ENCODE measurements at places on chromosomes 3 and 15.
A peak's percentile ranks its signal among the peaks of the same experiment; 100 is the strongest.

GRCh38 chr3:194468086-194468485, 18.7 kb downstream of the ATP13A3 start:
- peak; percentile 53 for DNase-seq

DNA sequence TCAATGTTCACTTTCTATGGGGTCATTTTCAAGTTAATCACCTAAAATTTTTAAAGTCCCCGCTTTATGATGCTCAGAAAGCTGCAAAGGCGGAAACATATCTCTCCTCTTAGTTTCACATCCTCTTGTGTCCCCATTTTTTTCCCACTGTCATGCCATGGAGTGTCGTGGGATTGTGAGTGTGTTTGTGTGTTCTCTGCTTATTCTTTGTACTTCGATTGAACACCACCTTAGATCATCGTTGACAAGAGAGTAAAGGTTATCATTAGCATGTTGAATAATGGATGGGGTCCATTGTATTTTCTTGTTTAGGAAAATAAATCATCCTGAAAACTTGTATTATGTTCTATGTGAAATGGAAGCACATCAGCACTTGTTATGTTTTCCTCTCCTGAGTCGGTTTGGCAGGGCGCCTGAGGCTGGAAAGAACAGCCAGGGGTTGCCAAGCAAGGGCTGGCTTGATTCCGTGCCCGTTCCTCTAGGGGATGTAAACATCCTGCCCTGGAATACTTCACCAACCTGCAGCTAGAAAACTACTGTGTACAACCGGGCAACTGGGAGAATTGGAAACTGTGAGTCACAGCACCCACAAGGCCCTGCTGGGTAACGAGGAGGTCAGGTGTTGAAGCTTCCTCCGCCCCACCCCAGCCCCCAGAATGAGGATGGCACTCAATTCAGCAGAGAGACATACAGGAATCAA, 67.2 kb downstream of the EIF4E3 start:
- DNase-seq: no peak

- DNase-seq: peak; percentile 44
Measured at GRCh38 chr3:16121391-16121790, 53.1 kb upstream of the GALNT15 start.

DNA sequence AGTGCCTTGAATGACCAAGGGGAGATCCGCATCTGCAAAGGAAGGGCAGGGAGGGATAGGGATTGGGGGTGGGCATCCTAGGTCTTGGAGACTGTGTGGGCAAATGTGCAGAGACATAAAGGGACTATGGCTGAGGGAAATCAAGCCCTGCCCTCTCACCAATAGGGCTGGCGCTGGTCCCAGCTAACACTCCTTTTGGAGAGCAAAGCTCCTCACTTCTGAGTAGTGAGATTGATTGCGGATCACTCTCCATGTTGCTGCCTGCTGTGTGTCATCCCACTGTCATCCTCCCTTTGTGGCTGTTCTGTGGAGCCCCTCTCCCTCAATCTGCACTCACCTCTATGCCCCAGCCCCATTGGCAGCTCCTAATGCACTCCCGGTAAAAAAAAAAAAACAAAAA, 2.2 kb upstream of the CELSR3 start:
- no peak for DNase-seq

DNA sequence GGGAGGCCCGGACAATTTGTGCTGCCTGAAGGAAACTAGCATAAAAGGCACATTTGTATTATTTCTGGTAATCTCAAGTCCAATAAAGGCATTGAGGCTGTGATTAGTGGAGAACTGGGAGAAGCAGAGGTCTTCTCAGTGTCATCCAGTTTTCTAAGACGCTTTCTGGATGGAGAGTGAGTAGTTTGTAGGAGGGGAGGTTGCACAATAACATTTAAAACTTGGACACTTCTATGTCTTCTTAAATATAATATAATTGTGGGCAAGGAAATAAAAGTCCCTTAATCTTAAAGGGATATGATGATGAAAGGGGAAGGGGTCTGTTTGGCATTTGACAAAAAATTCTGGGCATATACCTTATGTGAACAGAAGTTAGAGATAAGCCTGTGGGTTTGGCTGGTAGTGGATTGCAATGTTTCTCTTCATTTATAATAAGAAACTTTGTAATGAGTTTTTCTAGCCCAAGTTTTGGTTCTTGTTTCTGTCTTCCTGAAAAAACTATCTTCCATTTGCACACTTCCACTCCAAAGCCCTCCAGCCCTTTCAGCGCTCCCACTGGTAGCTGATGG, 291.6 kb upstream of the TGFBR2 start:
- no peak for DNase-seq

- no peak for DNase-seq
Measured at GRCh38 chr3:197454014-197454413, 101.8 kb downstream of the BDH1 start.

DNA sequence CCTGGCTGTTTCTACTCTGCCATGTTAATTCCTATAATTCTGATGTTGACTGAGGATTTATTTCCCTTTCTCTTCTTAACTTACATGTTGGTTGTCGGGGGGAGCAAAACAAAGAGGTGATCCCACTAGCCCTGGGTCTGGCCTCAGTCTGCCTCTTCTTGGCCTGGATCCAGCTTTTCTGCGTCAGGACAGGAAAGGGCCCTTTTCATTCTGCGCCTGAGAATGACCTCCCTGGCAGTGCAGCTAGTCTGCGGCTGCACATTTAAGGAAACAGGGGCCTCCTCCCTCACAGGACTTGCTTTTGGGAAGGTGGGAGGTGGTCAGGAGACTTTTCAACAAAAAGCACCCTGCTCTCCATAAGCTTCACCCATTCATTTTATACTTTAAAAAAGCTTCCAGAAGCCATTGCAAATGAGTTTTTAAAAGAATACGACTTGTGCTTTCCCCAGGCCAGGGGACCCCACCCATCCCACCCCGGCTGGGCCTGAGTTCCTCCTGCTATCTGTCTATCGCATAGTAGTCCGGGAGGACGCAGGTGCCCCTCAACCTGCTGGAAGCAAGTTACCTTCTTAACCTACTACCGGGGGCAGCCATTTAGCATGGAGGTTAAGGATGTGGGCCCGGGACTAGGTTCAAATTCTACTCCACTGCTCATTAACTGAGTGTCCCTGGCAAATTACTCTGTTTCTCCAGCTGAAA, 21.3 kb upstream of the EHD4 start:
- DNase-seq: no peak

GRCh38 chr3:52403271-52403841, 41.5 kb downstream of the SEMA3G start:
- no peak for DNase-seq

- no peak for DNase-seq
Measured at GRCh38 chr3:19907523-19907922, 26.5 kb downstream of the EFHB start.

GRCh38 chr15:74802862-74803447, 9.7 kb upstream of the LMAN1L start:
- DNase-seq: no peak

DNA sequence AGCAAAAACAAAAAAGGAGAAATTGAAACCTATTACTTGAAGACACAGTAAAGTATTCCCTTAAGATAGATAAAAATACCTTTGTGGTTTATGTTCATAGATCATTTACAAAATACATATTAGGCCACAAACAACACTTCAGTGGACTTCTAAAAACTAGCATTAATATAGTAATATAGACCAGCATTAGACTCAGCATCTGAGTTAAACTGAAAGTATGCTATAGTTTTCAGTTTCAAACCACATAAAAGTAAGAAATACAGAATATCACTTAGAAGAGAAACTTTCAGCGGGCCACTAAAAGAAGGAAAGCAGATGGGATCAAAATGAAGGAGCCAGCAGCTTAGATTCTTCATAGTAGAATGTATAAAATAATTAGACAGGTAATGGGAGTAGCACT, 86.6 kb downstream of the MSL2 start:
- DNase-seq: no peak

DNA sequence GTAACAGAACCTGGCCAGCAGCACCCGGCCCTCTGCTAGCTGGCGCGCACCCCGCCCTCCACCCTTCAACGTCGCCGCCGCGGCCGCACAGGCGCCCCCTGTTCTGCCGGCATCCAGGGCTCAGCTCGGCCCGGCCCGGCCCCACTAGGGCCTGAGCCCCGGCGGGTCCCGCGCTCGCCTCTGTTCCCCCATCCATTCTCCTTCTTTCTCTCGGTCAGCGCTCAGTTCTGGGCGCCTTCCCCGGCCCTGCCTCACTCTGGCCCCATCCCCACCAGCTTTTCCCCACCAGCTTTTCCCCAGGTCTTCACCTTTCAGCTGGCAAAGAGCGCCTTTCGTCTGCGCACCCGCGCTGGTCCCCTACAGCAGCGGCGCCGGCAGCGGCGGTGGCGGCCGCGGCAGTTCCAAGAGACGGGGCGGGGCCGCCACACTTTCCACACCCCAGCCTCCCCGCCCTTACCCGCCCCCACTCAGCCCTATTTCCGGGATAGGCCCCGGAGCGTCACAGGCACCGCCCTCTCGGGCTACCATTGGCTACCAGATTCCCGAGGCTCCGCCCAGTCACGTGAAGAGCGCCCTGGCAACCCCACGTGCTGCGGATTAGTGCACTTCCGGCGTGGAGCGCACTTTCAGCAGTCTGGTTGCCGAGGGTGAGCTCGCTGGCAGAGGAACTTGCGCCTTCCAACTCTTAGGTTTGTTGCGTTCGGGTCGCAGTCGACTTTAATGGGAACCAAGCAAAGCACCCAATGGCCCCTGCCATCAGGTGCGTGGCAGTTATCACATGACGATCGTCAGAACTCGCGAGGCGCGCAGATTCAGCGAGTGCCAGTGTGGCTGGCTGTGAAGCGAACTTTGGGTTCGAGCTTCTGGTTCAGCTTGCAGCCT, at the start of gene EIF5A2:
Gene EIF5A2 (minus strand): TSS at position 403 of the 882 bp plus-strand sequence. CDS start 831 bp downstream, outside the sequence.
- DNase-seq: peak; percentile 96

- no peak for DNase-seq
Measured at GRCh38 chr3:23808525-23808924, 2.8 kb downstream of the UBE2E1 start.

DNA sequence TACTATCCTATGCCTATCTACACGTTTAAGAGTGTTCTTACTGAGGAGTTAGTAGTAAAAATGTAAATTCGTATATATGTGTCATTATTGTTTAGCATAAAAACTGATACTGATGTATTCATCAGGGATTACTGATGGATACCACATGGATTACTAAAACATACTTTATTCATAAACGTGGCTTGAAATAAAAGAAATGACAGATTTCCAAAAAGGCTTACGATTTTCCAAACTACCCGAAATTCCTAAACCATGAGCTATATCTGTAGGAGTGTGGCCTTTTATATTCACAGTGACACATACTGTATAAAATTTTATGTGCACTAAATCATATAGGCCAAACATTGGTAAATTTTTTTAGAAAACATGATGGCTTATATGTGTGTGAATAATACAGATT, 6.9 kb downstream of the TSC22D2 start:
- peak; percentile 83 for DNase-seq

GRCh38 chr3:7238565-7239295, 377.8 kb downstream of the GRM7 start:
- DNase-seq: no peak

GRCh38 chr15:55742498-55742926, 440 bp downstream of the PRTG start:
- no peak for DNase-seq

GRCh38 chr3:97895216-97895615, 73.4 kb downstream of the CRYBG3 start:
- no peak for DNase-seq

- DNase-seq: peak; percentile 78
Measured at GRCh38 chr3:171379281-171379680, 80.9 kb downstream of the TNIK start.

- DNase-seq: no peak
Measured at GRCh38 chr3:98010194-98010882, 24.8 kb downstream of the GABRR3 start.

DNA sequence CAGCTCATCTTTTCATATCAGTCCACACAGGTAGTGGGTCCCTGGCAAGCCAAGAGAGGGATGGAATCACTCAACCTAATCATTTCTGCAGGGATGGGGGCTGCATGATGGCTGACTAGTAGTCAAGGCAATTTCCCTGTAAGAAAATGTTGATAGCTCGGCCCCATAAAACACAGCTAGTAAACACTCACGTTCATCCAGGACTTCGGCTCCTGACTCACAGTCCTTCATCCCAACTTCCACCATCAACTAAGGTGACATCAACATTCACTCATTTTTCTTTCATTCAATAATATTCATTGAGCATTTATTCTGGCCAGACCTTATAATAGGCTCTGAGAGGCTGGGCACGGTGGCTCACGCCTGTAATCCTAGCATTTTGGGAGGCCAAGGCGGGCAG, 4.4 kb upstream of the ACAP2 start:
- DNase-seq: no peak

DNA sequence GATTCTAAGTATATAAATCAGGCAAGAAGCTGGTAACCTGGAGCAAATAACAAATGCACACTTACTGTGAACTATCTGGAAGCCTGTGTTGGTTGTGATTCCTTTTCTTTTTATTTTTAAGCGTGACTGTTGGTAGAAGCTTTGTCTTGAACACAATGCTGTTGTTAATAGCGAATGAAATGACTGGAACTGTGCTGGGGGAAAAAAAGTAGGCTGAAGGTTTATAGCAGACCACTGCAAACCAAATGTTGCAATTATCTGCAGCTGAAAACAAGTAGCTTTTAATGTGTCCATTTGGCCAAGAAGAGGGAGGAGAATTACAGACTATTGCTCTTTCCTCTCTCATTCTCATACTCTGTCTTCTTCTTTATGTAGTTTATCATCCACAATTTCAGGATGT, 184.5 kb upstream of the DNAJC19 start:
- DNase-seq: no peak

DNA sequence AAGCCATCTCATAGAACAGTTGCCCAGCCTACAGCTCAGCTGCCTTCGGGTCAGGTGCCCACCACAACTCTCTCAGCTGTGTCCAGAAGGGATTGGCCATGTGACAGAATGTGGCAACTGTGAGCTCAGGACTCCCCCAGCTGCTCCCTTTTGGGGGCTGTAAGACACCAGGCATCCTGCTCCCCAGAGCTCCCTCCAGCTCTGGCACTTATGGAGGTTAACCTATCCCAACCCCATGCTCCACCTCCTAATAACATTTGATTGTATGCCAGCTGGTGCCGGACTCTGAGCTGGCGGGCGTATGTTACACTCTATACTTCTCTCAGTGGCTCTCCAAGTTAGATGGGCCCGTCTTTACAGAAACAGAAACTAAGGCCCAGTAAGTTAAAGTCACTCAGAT, 222.8 kb downstream of the FAM43A start:
- no peak for DNase-seq

DNA sequence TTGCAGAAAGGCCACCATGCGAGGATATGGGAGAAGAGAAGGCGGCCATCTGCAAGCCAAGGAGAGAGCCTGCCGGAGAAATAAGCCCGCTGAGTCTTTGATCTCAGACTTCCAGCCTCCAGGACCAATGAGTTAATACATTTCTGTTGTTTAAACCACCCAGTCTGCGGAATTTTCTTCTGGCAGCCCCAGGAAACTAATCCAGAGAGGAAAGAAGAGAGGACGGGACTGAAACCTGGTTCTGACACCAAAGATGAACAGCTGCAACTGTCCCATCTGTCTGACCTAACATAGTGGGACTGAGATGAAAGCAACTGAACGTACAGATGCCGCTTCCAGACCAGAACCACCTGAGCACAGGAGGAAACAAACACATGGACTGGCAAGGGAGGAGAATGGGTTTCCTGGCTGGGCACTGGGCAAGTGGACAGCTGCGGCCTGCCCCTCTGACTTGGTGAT, 32.3 kb downstream of the VGLL4 start:
- DNase-seq: peak; percentile 55

- peak; percentile 10 for DNase-seq
Measured at GRCh38 chr3:129398803-129399144, 29.7 kb downstream of the EFCAB12 start.

GRCh38 chr15:29204369-29204755, 65.3 kb downstream of the NSMCE3 start:
- no peak for DNase-seq
